ENCODE measurements at places on chromosomes 6 and 20. TPM values are rescaled to one million over a fixed set of nuclear protein-coding genes. Genes with fewer than 3 reads are reported as not detected.

The TAAR8 gene
- total RNA-seq, result not detected

The RHAG gene
- not detected for total RNA-seq

The CST2 gene
- not detected for total RNA-seq

The BMP5 gene
- not detected for total RNA-seq

The KHDRBS2 gene
- not detected for total RNA-seq

The TGM2 gene
- total RNA-seq, result 0.09 TPM

The FGD2 gene
- 0.63 TPM for total RNA-seq

The SLC2A10 gene
- not detected for total RNA-seq

The SLC4A11 gene
- 0.60 TPM for total RNA-seq

The COL9A3 gene
- not detected for total RNA-seq

The GATA5 gene
- total RNA-seq, result not detected

The RAET1L gene
- not detected for total RNA-seq

The SLC26A8 gene
- total RNA-seq, result not detected

The ELOVL2 gene
- total RNA-seq, result not detected

The RNF114 gene
- 66.6 TPM for total RNA-seq

The XKR7 gene
- total RNA-seq, result not detected

The SAMD5 gene
- total RNA-seq, result 0.18 TPM

The COMMD7 gene
- total RNA-seq, result 35.9 TPM

The OR12D1 gene
- total RNA-seq, result not detected

The BPHL gene
- 15.8 TPM for total RNA-seq

The ACTL10 gene
- total RNA-seq, result 1.7 TPM

The SEL1L2 gene
- not detected for total RNA-seq

The BPIFA1 gene
- not detected for total RNA-seq

The POU3F2 gene
- not detected for total RNA-seq

The FERMT1 gene
- 0.27 TPM for total RNA-seq

The LGSN gene
- not detected for total RNA-seq

The MEP1A gene
- total RNA-seq, result not detected

The ATP6V1G2 gene
- total RNA-seq, result 1.9 TPM

The GABRR1 gene
- total RNA-seq, result not detected
